ENCODE measurements at places on chromosomes 6 and 20. TPM values are rescaled to one million over a fixed set of nuclear protein-coding genes. Genes with fewer than 3 reads are reported as not detected.

The ARMH2 gene
- not detected for polyA plus RNA-seq

The ARFGEF3 gene
- 1.1 TPM for polyA plus RNA-seq

GRCh38 chr20:47664744-47665143 is 120.5 kb downstream of the SULF2 start:
- DNase-seq, result no peak

GRCh38 chr6:30006170-30007131 is 54.6 kb upstream of the POLR1H start:
- DNase-seq, result peak; percentile 29

DNA sequence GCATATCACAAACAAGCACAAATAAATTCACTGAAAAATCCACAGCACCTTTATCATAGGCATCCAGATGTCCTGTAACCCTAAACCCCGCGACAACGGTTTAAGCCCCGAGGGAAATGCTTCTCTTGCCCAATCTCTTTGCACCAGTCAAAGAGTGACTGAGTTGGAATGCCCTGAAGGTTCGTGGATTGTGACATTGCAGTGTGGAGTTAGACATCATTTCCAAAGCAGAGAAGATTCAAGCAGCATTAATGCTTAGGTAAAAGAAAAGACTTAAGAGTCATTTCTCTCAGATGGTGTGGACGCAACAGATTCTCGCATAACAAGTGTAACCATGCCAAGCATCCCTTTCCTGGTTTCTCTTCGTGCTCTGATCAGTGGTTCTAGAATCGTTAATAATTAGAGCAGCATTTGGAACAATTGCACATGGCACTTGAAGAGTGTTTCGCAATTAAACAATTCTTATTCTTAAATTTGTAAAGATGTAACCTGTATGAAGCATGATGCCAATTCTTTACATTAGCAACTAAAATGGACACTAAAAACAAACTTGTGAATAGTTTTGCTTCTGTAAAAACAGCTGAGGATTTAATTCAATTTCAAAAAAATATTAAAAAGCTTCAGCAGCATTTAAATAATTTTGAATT is 121.6 kb downstream of the HIVEP2 start:
- DNase-seq, result no peak

All from hindlimb muscle (tissue), 1 donor.